ENCODE measurements at places on chromosomes 11 and 22.
A peak's percentile ranks its signal among the peaks of the same experiment; 100 is the strongest.

DNA sequence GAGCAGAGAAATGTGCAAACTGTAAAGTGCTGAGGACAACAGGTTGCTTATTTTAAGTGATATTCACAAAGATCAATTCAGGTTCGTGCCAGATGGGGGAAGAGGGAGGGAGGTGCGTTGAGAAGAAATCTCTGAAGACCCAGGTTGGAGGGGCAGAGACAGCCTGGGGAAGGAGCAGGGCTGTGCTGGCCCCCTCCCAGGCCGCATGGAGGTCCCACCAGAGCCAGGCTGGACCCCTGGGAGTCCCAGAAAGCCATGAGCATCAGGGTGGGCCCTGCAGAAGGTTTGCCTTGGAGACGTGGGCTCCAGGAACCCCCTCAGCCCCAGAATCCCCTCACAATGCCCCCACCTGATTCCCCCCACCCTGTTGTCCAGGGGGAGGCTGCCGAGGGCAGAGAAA lies 47.4 kb downstream of the IGLL1 start:
- DNase-seq, result no peak

GRCh38 chr11:34308049-34308912 lies 49.5 kb downstream of the ABTB2 start:
- DNase-seq, result no peak

DNA sequence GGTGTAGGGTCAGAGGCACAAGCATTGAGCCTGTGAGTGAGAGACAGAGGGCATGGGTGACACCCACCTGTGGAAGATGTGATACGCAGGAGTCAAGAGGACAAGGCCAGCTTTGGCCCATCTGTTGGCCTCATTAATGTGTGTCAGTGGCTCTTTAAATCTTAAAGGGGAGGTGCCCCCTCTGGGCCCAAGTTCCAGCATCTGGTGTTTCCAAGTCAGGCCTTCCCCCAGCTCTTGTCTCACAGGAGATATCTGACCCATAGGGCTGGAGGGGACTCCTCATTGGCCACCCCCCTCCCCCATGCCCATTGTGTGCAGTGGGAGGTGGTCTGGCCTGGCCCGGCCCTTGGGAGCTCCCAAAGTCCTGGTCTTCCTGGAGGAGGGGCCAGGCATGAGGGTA lies 8.9 kb downstream of the KCNK7 start:
- peak; percentile 33 for DNase-seq

DNA sequence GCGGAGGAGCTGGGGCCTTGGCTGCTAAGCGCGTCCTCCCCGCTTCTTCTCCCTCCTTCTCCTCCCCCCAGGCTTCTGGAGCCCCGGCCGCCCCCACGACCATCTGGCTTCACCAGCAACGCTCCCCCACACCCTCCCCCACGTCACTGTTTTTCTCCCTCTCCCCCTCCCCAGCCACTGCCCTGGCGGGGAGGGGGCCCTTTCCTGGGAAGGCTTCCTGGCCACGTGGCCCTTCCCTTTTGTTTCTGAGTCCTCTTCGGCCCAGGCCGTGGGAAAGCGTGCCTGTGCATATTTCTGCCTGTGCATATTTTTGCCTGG lies 27.7 kb downstream of the RTN4R start:
- DNase-seq, result peak; percentile 17

- no peak for DNase-seq
Observed at GRCh38 chr11:77287136-77287535, 14.3 kb downstream of the GDPD4 start.

DNA sequence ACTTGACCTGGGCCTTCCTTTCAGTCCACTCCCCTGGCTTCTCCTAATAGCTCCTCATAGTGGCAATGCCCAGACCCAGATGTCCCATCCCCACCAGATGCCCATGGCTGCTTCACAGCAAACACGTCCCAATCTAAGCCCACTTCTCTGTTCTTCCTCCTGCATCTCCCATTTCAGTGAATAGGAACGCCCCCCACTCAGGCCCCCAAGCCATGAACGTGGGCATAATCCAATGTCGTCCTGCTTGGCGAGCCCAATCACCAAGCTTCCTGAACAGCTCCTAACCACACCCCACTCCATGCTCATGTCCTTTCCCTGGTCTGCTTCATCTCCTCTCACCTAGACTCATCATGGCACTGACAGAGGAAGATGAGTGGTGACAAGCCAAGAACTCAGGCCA lies 8.9 kb downstream of the IL18BP start:
- DNase-seq, result no peak

DNA sequence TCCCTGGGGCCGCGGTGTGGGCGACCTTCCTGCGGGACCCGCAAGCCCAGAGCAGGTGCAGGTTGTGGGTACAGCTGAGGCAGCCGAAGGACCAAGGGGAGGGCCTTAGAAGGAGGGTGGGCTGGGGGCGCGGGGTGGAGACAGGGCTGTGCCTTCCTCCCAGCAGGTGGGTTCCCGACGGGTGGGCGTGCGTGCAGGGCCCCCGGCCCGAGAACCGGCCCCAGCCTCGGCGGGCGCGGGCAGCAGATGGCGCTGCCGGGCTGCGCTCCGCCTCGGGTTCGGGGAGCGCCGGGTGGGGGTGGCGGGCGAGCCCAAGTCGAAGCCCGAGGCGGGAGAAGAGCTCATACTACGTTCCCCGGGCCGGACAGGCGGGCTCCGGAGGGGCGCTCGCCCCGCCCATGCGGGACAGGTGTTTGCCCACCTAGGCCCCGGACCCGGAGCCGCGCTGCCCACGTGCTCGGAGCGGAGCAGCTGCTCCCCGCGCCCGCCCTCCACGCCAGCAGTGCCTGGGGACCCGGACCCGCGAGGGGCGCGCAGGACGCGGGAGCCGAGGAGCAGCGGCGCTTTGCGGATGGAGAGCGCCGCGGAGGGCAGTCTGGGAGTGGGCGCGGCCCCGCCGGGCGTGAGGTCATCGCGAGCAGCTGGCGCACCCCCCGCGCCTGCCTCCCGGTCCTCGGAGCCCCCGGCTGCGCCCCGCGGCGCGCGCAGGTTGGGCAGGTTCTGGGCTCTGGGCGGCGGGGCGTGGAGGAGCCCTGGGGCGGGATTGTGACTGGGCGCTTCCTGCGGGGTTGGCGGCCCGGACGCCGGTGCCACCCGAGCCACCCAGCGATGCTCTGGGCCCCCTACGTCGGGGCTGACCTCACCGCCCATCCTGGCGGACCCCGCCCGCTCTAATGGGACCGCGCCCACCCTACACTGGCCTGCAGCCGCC lies 25.3 kb downstream of the DUSP8 start:
- DNase-seq, result peak; percentile 25

DNA sequence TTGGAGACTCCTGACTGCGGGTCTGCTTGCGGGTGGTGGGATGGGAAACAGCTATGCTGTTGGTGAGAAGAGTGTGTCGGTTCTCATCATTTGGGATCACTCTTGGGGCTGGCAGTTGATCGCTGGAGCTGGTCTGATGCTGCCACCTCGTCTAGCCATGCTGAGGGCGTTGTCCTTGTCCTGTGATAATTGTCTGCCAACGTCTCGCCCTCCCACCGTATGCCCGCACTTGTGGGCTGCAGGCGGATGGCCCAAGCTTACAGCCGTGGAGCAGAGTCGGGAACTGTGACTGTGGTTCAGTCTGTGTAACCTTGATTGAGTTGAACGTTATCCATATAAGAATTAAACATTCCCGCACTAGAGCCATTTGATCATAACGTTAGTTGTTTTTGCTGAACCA lies 204.4 kb downstream of the TBC1D22A start:
- DNase-seq, result no peak

GRCh38 chr11:76770642-76771445 lies 12.3 kb upstream of the TSKU start:
- peak; percentile 96 for DNase-seq

- DNase-seq, result no peak
Observed at GRCh38 chr11:112596324-112596723, 335.7 kb upstream of the PLET1 start.

GRCh38 chr11:16338393-16338792 lies 18.0 kb downstream of the SOX6 start:
- DNase-seq, result no peak
